ENCODE measurements at places on chromosomes 5 and 9.

- DNase-seq: no peak
Measured at GRCh38 chr5:131654776-131655175, 19.7 kb upstream of the RAPGEF6 start.

DNA sequence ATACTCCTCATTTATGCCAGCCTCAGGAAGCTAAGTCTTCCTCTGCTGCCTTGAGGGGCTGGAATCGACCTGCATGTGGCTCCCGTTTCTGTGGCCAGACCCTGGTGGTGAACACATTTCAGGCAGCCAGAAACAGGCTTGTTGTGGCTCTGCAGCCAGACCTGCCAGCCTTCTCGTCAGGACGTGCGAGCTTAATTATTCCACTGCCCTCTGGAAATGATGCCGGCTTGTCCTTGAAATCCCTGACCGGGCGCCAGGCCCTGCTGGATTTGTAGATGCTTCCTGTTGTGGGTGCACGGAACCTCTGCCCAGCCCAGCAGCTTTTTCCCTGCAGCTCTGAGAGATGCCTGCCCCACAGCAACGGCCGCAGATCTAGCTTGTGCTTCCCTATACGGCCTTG is 41.6 kb downstream of the PDZD2 start:
- no peak for DNase-seq

DNA sequence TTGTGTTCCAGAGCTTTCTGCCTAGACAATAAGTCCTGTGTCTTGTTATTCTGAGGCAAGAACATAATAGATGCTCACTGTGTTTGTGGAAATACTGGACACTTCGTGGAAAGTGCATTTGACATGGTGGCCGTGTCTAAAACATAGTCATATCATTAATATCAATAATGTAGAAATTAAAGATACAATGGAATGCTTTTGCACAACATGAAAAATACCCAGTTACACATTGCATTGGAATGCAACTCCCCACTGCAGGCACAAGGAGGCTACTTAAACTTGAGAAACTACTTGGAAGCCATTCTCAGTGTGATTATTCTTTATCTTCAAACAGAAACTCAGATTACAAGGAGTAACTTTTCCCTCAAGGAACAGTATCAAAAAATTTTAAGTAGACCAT is 145.3 kb upstream of the ZNF462 start:
- DNase-seq: no peak

DNA sequence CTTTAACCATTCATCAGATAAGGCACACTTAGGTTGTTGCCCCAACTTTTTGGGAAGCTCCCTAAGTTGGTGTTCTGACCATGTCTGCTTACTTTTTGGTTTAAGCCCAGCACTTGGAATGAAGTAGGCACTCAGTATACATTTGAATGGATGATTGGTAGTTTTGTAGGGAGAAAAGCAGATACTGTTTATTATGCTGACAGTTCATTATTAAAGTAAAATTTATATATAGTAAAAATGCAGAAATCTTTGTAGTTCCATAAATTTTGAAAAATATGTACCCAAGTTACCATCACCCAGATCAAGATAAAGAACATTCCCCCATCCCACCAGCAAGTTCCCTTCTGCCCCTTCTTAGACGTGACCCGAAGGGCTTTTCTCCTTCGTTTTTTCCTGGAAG is 35.4 kb downstream of the PRKACG start:
- DNase-seq: no peak

DNA sequence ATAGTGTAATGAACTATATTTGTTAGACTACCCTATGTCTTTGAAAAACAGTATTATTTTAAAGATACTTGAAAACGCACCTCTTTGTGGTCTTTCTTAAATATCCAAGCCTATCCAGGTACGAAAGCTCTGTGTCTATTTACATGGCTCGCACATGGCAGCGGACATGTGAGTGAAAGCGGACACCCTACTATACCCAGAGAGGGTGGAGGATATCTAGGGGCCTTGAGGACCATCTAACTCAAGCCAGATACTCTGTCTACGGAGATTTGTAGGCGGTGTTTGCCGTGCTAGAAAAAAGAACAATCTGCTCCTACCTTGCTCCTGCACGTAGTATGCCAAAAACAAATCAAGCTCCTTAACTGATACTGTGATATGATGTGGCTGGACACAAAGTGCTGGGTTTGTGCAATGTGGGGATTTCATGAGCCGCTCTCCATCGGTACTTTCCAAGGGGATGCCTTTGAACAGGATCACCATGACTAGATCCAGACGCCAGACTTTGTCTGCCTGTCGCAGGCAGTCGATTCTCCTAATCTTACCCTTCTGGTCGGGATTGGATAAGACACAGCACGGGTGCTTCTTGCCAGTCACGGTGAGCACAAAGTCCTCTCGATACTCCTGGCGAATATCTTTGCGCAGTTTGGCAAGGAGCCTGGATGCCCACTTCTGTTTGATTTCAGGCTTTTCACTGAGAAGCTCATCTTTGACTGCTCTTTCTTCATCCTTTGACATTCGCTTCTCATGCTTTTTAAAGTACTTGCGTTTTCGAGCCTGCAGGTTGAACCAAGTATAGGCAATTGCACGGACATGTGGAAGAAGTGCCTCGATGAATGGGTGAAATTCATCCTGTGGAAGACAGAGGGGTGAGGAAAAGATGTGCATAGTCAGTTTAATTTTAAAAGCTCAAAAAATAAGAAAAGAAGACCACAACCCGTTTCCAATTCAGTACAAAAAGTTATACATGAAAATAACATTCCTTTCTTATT is 7.0 kb downstream of the NFIB start:
- DNase-seq: no peak

- DNase-seq: no peak
Measured at GRCh38 chr5:163504079-163504931, 1.1 kb upstream of the MAT2B start.

- no peak for DNase-seq
Measured at GRCh38 chr5:117255211-117256027, 680.8 kb upstream of the SEMA6A start.

Measured in sciatic nerve (tissue), 2 donors.